ENCODE measurements at places on chromosomes 7 and 10.

DNA sequence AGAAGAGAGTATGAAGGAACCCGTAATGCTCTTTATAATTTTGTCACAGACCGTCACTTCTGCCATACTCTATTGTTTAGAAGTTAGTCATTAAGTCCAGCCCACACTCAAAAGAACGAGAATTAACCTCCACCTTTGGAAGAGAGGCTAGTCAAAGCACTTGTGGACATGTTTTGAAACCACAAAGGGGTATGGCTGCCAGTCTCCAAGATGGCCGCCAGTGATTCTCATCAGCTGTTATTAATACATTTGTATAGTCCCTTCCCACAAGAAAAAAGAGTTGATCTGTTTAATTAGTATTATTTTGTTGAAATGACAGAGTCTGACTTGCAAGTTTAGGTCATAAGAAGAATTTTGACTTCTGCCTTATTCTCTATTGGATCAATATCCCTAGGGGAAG lies 23.2 kb upstream of the VOPP1 start:
- DNase-seq = no peak

GRCh38 chr7:55484241-55484640 lies 88.1 kb downstream of the VOPP1 start:
- DNase-seq = peak; percentile 31

DNA sequence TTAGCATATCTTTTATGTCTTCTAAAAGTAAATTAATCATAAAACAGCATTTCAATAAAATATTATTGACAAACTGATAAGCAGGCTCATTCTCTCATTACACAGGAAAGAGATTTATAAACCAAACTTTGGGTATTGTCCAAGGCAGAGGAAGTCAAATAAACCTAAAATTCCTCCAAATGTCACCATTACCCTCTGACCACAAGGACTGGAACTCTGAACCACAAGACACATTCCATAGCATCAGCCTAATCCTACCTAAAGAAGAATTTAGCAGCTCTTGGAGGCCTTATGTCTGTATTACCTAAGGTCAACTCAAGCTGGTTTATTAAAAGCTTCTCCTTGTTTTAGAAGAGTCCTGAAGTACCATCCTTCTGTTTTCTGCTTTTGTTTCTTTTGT lies 82.4 kb upstream of the SLC13A1 start:
- DNase-seq = no peak

DNA sequence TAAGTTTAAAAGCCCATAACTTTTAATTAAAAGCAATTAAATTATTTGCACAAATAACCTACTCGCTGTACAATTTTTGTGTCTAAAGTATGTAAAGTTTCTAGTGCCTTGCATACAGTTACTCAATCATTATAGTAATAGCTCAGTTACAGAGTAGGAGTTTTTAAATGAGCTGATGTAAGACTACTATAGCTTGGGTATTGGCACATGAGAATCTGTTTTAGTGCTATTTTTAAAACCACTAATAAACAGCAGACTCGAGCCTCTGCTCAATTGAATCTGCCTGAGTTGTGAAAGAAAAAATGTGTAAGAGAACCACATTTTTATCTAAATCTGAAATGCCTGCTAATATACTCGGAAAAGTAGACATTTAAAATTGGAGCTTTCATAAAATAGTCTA lies 31.1 kb downstream of the CTNNA3 start:
- DNase-seq = no peak

- DNase-seq = no peak
These were observed 19.2 kb downstream of the GNA12 start for GRCh38 chr7:2824678-2825461.

- DNase-seq = no peak
These were observed 17.4 kb downstream of the CALML5 start for GRCh38 chr10:5482016-5482415.

Measured in activated naive CD4-positive, alpha-beta T cell treated with anti-CD3 and anti-CD28 coated beads, Interleukin-2, amount 50 U/mL, for 16 hours (primary cell).